RWPE1 (cell line): ENCODE measurements at places on chromosomes 4 and X.
A peak's percentile ranks its signal among the peaks of the same experiment; 100 is the strongest.

DNA sequence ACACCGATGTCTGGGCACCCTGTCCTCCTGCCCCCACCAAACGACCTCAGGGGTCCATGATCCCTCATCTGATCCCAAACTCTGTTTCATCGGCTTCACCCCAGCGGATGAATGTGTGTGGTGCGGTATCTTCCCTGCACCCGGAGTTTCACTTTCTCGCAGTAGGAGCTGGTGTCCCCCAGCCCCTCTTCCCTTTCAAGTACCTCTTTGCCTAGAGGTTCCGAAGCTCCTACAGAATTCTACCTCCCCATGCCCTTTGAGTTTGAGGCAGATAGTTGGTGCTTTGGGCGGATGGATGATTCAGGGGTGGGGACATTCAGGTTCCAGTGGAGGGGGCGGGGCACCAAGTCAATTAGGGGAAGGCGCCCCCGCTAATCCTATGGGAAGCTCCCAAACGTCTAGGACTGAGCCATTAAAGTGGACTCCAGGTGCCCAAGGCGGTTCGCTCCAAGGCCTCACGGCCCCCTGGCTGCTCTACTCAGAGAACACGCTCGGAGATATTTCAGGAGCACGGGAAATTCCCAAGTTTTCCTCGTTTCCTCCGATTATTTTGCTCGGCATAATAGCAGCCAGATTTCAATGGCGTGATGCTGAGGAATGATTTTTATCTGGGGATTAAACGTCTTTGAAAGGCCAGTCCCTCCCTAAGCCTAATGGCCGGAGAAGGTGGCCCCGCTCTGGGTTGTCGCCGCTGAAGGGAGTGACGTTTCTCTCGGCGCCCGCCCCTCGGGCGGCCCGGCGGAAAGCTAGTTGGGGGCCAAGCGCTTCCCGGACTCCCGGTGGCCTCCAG, 1.3 kb downstream of the MSX1 start:
- no peak for DNase-seq

- DNase-seq, result no peak
Observed at GRCh38 chrX:118205421-118206395, 89.1 kb upstream of the KLHL13 start.

DNA sequence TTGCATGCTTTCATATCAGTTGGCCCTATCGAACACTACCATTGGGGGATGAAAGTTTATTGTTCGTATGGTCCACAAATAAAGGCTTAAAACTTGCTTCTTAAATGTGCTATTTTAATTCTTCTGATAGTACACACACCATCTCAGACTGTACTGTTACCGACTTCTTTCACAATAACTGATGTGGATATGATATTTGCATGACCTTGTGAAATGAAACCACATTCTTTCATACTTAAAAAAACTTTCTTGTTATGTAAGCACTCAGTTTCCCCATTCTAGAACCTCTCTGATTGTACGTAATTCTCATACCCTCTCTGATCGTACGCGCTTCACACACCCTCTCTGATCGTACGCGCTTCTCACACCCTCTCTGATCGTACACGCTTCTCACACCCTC, 12.0 kb upstream of the WDR19 start:
- no peak for DNase-seq

GRCh38 chrX:118420462-118420861, 74.6 kb downstream of the WDR44 start:
- DNase-seq, result peak; percentile 2

- peak; percentile 5 for DNase-seq
Observed at GRCh38 chr4:71472946-71473345, 134.1 kb downstream of the SLC4A4 start.

DNA sequence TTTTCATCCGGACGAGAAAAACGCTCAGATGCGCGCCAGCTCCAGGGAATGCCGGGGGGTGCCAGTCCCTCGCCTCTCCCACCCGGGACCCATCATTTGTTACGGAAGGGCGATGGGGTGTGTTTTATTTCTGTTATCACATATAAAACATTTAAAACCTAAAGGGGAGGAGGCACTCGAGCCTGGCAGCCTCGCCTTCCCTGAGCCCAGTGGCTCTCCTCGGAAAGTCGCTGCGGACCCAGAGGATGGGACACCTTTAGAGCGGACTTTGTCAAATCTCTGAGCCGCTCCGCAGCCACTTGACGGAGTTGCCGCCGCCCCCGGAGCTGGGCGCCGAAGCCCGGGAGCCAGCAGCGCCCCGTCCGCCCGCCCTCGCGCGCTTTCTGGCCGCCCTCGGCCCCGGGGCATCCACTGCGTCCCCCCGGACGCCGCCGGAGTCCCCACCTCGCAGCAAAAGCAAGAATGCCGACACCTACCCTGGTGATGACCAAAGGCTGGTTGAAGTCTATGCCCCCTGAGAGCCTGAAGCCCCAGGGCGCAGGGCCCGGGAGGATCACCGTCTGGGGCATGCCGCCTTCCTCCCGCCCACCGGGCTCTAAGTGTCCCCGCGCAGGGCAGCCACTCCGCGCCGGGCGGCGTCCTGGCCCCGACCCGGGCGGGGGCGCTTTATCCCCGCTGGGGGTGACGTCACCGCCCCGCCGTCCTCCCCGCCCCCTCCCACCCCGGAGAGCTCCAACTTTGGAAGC, at the start of gene PDLIM3:
PDLIM3 (minus strand) TSS at position 642 of the 746 bp plus-strand sequence; CDS start at position 569, 73 bp downstream.
- DNase-seq, result peak; percentile 29

DNA sequence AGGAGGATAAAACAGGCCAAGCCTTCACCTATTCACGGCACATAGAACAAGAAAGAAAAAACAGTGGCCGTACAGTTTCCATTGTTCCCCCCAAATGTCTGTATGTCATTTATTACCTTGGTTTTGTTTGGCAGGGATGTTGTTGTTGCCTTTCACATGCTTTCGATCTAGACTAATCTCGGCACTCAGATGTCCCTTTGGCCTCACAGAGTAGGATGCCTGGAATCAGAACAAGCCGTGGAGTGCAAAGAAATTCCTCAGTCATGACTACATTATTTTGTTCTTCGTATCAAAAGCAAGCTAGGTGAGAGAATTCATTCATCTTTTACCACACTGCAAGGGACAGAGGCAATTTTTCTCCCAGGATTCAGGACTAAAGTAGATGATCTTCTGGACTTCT, 106.9 kb downstream of the SMIM20 start:
- DNase-seq, result peak; percentile 46

DNA sequence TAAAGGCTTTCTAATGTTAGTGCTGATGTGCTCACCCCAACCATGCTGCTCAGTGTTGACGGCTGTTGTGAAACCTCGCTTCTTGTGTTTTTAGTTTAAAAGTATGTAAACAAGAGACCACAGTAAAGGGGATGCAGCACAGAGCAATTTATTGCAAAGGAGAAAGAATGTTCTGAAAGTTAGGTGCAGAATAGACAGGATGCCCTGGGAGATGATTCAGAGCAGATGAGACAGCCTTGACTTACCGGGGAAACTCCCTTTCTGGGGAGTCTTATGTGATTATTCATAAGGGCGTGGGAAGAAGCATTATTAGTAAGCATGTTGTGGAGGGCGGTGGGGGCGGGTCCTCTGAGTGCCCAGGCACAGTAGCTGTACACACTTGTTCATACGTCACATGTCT, 47.7 kb downstream of the EVC start:
- peak; percentile 91 for DNase-seq

DNA sequence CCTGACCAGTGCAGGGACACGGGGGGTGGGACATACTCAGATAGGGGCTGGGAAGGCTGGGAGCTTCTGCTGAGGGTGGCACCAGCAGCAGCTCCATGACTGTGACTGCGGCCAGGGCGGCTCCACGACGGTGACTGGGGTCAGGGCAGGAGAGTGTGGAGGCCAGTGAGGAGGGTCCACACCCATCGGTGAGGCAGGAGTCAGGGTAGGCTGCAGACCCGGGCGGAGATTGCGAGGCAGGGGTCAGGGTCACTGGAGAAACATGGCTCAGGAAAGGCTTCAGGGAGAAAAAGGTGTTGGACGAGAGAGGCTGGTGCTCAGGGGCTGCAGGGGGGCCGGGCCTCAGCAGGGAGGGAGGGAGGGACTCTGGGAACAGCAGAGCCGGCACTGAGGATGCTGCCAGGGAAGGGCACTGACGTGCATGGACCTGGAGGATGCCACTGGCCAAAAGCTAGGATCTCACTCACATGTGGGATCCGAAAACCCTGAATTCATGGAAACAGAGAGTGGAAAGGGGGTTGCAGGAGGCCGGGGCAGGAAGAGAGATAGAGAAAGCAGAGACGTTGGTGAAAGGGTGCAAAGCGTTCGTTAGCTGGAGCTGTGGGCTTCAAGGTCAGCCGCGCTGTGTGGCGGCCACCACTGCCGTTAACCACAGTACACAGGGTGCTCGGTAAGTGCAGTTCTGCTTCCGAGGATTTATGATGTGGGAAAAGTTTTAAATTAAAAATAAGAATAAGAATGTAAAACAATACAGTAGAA, 22.0 kb downstream of the ATP5ME start:
- no peak for DNase-seq

- no peak for DNase-seq
Observed at GRCh38 chr4:170079981-170080380, 9.8 kb downstream of the AADAT start.

DNA sequence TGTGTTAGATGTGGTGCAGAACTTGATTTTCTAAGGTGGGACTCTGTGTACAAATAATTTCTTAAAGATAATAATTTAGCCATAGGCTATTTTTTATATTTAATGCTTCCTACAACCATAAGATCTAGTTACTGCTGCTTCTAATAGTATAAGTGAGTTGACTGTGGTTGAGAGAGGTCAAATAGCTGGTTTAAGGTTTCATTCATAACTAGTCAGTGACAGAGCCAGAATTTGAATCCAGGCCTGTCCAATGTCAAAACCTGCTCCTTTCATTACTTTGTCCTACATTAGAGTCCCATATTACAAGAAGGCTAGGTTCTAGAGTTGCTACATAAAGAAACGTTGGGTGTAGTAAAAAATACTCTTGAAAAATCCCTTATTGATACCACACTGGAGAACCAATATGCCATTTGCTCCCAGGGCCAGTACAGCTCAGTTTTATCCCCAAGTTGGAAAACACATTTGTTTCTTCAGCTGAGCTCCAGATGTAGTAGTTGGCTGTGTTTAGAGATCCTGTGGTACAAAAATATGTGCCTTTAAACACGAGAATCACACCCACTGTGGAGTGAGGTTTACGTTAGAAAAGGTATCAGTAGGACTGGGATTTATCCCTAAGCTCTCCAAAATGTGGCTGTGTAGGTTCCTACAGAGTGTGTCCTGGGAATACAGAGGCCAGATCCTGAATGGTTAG, 84.3 kb downstream of the REPS2 start:
- no peak for DNase-seq
